ENCODE measurements at places on chromosomes 13 and 19. TPM values are rescaled to one million over a fixed set of nuclear protein-coding genes. Genes with fewer than 3 reads are reported as not detected.
A peak's percentile ranks its signal among the peaks of the same experiment; 100 is the strongest.

THSD1 gene
- total RNA-seq, result 0.07 TPM

IL11 gene
- total RNA-seq, result 0.59 TPM

ZNF160 gene
- 48.7 TPM for total RNA-seq

IGSF23 gene
- total RNA-seq, result not detected

KLK1 gene
- not detected for total RNA-seq

FFAR2 gene
- not detected for total RNA-seq

ZNF429 gene
- 5.4 TPM for total RNA-seq

CLEC17A gene
- not detected for total RNA-seq

SIGLEC9 gene
- not detected for total RNA-seq

DNA sequence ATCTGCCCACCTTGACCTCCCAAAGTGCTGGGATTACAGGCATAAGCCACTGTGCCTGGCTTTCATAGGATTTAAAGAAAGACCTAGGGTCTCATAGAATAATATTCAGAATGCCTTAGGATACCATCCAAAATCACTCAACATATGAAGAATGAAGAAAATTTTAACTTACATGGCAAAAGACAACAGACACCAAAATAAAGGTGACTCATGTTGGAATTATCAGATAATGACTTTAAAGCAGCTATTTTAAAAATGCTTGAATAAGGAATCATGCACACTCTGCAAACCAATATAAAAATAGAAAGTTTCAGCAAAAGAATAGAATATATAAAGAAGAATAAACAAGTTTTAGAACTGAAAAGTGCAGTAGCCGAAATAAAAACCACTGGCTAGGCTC lies 29.3 kb downstream of the ZNF566 start:
- DNase-seq, result no peak

GRCh38 chr13:30898678-30899241 lies 7.3 kb upstream of the MEDAG start:
- DNase-seq, result no peak

DNA sequence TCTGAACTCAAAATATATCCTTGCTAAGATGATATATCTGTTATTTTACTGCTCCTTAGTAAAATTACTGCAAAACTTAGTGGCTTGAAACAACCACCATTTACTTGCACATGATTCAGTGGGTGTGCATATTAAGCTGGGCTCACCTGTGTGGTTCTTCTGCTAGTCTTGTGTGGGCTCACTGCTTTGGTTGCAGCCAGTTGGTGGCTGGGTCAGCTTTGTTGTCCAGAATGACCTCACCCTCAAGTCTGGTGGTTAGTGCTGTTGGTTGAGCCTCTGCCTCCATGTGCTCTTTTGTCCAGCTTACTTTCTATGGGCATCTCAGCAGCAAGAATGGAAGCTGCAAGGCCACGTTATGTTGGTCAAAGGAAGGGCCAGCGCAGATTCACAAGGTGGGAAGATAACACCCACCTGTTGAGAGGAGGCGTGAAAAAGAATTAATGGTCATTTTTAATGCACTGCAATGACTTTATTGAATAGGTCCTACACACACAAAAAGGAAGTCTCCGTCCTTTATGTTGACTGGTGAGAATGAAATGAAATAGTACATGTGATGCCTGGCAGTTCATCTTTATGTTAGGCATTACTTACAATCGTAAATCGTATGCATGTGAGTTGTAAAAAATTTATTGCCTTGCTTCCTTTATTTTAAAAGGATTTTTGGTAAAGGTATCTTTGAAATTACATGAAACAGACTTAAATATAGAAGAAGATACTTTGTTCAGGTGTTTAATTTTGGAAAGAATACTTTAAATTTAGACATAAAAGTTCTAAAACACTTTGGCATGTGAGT lies 34.3 kb downstream of the URI1 start:
- DNase-seq, result no peak

DNA sequence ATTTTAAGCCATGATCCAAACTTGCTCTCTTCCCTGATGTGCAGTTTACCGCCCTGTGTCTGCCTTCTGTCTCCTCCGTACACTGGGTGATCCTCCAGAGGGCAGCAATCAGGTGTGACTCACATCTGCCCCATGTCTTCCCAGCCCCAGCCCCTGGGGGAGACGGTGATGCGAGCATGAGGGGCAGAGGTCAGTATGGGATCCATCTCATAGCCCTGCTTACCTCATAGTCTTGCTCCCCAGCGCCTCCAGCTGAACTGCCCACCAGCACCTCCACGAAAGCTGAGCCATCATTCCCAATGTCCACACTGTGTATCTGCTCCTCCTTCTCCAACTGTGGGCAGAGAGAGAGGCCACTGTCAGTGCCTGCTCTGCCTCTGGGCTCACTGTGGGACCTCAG lies 14.6 kb downstream of the XRCC1 start:
- peak; percentile 76 for DNase-seq

- peak; percentile 89 for DNase-seq
Observed at GRCh38 chr19:48400018-48400742, 6.7 kb downstream of the GRIN2D start.

- no peak for DNase-seq
Observed at GRCh38 chr19:46193678-46194077, 35.9 kb upstream of the IGFL1 start.

- peak; percentile 100 for DNase-seq
Observed at GRCh38 chr19:4304538-4305256, at the start of gene FSD1. Gene FSD1 (plus strand): TSS chr19:4304598. CDS start chr19:4304747, 149 bp downstream.

DNA sequence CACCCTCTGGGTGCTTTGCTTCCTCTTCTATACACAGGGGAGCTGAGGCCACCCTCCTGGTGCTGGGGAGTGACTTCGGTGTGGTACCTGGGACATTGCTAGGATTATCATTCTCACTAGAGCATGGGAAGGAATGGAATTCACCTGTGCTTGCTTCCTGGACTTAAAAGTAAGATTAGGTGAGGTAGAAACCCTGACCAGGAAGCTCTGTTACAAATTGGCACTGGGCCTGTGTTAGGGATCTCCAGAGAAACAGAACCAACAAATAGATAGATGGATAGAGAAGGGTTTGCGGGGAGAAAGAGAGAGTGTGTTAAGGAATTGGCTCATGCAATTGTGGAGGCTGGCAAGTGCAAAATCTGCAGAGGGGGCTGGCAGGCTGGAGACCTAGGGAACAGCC lies 13.9 kb upstream of the SIAH3 start:
- no peak for DNase-seq

GRCh38 chr19:43699506-43700394 lies 16.1 kb upstream of the IRGC start:
- DNase-seq, result peak; percentile 91

DNA sequence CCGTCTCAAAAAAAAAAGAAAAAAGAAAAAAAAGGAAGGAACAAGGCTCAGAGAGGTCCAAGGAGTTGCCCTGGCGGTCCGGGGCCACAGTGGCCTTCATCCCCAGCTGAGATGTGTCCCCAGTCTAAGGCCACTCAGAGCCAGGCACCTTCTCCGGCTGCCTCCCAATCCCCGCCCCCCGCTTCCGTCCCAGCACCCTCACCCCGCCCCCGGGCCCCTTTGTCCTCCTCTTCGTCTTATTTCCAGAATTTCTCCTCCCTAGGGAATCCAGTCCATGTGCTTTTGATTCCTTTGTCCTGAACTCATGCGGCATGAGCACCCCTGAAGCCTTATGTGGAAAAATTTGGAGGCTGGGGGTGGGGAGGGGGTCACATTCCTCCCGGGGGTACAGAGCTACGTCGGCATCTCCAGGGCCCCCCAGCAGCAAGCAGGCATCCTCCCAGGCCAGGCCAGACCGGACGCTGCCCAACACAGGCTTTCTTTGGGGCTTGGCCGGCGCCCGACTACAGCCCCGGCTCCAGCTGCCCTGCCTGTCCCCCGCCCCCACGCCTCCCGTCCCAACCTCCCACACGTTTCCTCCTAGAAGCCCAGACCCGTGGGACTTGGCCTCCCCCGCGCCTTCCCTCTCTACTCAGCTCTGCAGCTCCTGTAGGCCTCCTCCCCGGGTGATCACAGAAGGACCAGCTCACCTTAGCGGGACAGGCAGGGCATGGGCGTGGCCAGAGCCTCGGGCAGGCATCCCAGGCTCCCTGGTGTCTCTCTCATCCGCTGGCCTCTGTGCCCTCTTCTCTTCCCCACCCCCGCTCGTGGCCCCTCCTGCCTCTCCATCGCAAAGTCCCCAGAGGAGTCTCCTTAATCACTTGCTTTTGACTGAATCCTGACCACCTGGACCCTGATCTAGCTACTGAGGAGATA lies 17.8 kb upstream of the ADGRE5 start:
- peak; percentile 87 for DNase-seq

GRCh38 chr19:49515767-49516166 lies 3.3 kb downstream of the FCGRT start:
- DNase-seq, result no peak

GRCh38 chr13:20118268-20119140 lies 42.3 kb downstream of the GJA3 start:
- DNase-seq, result peak; percentile 80

GRCh38 chr19:43318203-43318602 lies 35.3 kb upstream of the CD177 start:
- no peak for DNase-seq

GRCh38 chr19:3343619-3344502 lies 22.5 kb upstream of the NFIC start:
- peak; percentile 94 for DNase-seq

DNA sequence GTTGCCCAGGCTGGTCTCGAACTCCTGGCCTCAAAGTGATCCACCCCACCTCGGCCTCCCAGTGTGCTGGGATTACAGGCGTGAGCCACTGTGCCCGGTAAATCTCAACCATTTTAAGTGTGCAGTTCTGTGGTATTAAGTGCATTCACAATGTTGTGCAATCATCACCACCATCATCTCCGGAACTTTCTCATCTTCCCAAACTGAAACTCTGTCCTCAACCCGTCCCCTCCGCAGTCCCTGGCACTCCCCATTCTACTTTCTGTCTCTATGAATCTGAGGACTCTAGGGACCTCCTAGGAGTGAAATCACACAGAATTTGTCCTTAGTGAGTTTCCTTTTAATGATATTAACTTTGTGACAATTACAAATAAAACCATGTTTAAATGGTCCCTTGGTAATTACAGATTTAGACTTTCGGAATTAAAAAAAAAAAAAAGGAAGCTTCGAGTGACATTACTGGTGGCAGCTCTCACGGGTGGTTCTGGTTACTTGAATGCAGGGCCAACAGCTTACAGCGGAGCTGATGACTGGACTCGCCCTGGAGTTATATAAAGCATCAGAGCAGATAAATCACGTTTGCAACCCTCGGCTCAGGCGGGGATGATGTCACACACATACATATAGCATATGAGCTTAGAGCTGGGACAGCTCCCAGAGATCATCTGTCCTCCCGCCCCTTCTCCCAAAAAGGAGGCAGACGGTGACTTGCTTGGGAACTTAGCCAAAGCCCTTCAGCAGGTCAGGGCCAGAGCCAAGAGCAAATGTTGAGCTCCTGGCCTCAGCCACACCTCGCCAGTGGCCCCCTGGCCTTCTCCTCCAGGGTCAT lies 89.8 kb downstream of the ZNF557 start:
- DNase-seq, result no peak

GRCh38 chr13:98912846-98913245 lies 65.0 kb downstream of the DOCK9 start:
- no peak for DNase-seq

DNA sequence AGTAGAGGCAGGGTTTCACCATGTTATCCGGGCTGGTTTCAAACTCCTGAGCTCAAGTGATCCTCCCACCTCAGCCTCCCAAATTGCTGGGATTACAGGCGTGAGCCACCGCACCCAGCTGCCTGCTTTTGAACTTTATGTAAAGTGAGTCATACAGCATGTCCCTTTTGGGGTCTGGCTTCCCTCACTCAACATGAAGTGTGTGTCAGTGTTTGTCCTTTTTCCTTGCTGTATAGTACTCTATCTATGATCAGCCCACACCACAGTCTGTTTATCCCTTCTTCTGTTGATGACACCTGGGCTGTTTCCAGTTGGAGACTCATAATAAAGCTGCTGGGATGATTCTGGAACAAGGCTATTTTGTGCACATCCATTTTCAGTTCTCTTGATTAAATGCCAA lies 2.1 kb downstream of the SPIB start:
- DNase-seq, result no peak

GRCh38 chr19:34217952-34218817 lies 36.2 kb upstream of the GARRE1 start:
- DNase-seq, result no peak

- no peak for DNase-seq
Observed at GRCh38 chr19:49333418-49333805, 1.8 kb upstream of the CD37 start.

GRCh38 chr13:98997738-98998641 lies 20.1 kb upstream of the DOCK9 start:
- no peak for DNase-seq

DNA sequence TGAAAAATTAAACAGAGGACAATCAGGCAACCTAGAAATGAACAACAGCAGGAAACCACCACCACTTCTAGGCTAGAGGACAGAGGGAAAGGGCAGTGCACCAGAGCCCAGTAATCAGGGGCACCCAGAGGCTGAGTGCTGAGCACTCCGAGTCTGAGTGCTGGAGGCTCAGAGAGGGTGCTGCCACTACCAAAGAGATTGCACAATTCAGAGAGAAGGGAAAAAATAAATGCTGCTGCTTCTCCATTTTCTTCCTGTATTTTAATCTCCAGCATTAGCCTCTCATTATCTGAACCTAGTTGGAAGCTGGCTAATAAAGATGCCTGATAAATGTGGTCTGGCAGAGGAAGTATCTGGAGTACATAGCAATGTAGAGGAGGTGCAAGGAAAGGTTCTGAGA lies 11.8 kb upstream of the ZNF175 start:
- no peak for DNase-seq

- peak; percentile 56 for DNase-seq
Observed at GRCh38 chr19:35074426-35075201, 33.1 kb downstream of the HPN start.

- DNase-seq, result peak; percentile 68
Observed at GRCh38 chr19:1483131-1483978, 4.3 kb upstream of the C19orf25 start.

GRCh38 chr19:42113641-42114348 lies 18.5 kb downstream of the POU2F2 start:
- DNase-seq, result peak; percentile 74

GRCh38 chr13:80101040-80101439 lies 239.9 kb downstream of the SPRY2 start:
- DNase-seq, result no peak

GRCh38 chr13:59342400-59342799 lies 821.3 kb downstream of the DIAPH3 start:
- DNase-seq, result no peak

GRCh38 chr19:15438124-15438496 lies 11.6 kb downstream of the WIZ start:
- no peak for DNase-seq

DNA sequence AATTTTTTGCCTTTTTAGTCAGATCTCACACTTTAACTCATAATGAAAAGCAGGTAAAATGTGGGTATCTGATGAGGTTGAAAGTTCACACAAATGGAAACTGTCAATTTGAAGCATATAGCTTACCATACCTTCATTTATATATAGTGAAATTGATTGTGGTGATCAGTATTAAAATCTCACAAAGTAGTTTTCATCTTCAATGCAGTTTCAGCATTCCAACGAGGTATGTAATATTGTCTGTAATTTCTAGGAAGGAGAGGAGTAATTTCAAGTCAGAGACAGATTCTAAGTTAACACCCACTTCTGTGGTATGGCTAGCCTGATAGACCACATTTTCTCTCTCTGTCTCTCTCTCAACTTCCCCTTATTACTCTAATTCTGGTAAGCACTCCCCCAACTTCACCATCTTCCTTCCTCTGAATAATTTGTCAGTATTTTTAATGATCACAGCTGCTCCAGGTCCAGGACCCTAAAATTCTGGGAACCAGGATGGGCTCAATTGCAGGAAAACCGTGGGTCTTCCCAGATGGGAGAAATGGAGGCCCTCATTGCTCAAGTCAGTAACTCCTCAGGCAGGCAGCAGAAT lies 455.7 kb downstream of the FGF9 start:
- DNase-seq, result no peak

Data from H7 (cell line).